ENCODE measurements at places on chromosomes 2 and 18.

GRCh38 chr2:11541693-11542274 is 7.9 kb downstream of the GREB1 start:
- no peak for DNase-seq

GRCh38 chr18:46171331-46171730 is 67.1 kb downstream of the HAUS1 start:
- no peak for DNase-seq

DNA sequence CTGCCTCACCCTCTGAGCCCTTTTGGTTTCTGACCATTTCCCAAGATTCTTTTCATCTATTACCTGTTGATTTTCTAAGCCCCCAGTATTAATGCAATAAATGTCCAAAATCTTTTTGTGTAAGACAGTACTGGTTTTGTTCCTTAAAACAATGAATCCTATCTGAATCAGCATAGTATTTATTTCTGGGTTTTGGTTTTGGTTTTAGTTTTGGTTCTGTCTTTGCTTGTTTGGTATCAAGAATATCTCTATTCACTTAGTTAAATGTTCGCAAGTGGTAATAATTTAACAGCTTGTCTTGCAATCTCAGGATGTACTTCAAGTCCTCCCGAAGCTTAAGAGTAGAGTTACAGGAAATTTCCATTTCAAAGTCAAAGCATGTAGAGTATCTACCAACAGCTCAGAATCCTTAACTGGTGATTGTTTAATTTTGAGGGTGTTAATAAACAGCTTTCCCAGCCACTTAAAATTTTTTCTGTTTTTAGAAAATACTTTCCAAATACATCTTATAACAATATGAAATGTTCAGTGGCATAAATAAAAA is 67.7 kb upstream of the NEDD4L start:
- DNase-seq, result no peak

GRCh38 chr2:239722760-239723470 is 302.2 kb downstream of the NDUFA10 start:
- DNase-seq, result no peak

- no peak for DNase-seq
Measured at GRCh38 chr18:58264840-58265239, 220.8 kb downstream of the NEDD4L start.

GRCh38 chr2:27569398-27569797 is 13.4 kb upstream of the ZNF512 start:
- no peak for DNase-seq

DNA sequence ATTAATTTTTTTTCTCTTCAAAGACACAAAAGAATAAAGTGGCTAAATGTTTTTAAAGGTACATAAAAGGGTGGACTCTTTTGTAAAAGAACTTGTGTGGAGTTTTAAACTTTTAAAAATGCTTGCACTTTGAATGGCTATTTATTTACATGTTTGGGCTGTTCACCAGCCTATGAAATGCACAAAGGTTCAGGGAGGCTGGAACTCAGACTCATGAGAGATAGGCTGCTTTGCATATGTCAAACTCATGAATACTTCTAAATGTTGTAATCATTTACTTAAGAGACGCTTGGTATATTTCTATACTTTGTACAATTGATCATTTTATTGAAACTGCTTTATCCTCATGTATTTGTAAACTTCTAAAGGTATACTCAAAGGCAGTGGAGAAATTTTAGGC is 79.9 kb downstream of the ZEB2 start:
- no peak for DNase-seq

DNA sequence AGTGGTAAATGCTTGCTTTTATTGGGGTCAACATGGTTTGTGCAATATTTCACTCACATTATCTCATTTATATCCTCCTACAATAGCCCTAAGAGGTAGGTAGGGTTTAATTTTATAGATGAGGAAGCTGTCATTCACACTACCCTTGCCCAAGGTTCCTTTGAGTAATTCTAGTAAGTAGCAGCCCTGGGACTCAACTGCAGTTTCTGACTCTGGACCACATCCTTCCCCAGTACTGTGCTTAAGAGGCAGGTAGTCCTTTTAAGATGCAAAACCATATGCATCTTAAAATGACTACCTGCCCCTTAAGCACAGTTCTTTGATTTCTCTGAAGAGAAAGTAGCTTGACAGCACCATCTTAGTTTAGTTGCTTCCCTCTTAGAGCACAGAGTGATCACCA is 15.7 kb upstream of the NT5C1B start:
- DNase-seq, result no peak

DNA sequence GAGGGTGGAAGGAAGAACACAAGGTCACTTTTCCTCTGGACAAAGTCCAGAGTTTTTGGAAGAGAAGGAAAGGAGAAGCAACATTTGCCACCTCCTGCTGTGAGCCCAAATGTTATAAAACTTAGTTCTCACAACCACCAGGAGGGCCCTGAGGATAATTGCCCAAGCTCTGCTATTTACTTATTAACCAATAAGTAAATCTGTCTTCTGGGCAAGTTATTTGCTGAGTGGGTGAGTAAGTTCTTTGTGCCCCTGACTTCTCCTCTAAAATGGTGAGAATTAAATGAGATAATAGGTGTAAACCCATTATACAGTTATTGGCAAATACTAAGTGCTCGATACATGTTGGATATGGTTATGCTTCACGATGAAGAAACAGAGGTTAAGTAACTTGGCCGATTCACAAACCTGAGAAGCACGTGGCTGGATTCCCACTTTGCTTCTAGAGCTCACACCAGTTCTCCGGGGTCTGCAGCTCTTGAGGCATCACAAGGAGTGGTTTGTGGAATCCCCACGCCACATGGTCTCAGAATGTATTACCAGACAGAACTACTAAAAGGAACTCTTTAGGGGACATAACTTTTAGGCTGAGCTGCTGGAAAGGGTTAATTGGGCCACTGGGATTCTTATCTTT is 164.1 kb downstream of the MYCN start:
- no peak for DNase-seq

DNA sequence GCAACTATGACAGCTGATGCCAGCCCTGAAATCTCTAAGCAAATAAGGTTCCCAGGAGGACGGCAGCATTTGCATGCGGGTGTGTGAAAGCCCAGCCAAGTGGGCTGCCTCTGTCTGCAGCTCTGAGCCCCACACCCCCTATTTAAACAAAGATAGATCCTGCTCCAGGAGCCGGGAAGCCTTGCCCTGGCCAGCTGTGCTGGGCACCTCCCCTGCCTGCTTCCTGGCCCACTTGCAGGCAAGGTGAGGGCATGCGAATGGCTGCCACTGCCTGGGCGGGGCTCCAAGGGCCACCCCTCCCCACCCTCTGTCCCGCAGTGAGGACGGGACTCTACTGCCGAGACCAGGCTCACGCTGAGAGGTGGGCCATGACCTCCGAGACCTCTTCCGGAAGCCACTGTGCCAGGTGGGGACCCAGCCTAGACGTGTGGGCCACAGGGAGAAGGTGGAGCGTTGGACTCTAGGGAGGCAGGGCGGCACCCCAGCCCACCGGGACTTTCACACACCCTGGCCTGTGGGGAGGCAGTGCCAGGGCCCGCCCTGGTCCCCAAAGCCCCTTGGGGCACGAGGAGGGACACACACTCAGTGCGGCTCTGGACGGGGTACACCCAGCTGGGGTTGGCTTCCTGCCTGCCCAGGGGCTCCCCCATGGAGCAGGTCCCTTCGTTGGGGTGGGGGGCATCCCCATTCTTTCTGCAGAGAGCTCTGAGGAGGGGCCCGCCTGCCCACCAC is at the start of gene ANO7:
TSS of gene ANO7 (plus strand) at position 317 of the 732 bp plus-strand sequence. CDS start 1,387 bp downstream, outside the sequence.
- DNase-seq, result no peak

DNA sequence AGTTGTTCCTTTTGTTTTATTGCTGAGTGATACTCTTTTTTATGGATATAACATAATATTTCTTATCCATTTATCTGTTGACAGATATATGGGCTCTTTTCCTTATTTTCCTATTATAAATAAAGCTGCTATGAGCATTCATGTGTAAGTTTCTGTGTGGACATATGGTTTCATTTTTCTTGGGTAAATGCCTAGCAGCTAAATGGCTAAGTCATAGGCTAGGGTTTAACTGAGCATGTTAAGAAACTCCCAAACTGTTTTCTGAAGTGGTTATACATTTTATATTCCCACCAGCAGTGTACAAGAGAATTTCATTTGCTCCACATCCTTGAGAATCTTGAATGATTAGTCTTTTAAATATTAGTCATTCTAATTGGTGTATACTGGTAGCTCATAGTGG is 786.6 kb upstream of the CDH2 start:
- DNase-seq, result no peak

GRCh38 chr2:180761224-180761623 is 219.2 kb upstream of the UBE2E3 start:
- DNase-seq, result no peak

- no peak for DNase-seq
Measured at GRCh38 chr2:159086342-159086741, 117.9 kb downstream of the TANC1 start.

DNA sequence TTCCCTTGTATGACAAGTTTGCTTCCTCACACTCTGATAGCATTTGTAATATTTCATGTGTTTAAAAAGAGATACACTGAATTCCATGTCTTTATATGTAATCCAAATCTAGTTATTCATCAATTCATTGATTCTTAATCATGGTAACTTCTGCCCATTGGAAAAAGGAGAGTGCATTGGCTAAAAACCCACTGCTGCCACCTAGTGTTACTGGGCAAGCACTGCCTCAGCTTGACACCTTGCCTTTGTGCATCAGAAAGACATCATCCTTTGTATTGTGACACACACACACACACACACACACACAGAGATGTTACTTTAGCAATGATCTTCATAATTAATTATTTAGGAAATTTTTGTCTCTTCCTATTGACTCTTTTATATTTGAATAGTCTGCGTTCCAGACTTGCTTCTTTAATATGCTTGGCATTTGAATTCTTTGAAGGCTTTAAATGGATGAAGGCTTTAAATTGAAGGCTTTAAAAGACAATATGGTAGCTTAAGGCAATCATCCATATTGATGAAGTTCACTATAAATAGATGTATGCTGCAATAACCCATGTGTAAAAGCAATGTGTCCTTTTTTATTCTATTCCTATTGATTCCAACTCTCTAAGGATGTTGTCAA is 414.2 kb upstream of the CHST9 start:
- DNase-seq, result peak; percentile 42

- peak; percentile 94 for DNase-seq
Measured at GRCh38 chr2:29000481-29000880, 19.4 kb downstream of the TOGARAM2 start.

DNA sequence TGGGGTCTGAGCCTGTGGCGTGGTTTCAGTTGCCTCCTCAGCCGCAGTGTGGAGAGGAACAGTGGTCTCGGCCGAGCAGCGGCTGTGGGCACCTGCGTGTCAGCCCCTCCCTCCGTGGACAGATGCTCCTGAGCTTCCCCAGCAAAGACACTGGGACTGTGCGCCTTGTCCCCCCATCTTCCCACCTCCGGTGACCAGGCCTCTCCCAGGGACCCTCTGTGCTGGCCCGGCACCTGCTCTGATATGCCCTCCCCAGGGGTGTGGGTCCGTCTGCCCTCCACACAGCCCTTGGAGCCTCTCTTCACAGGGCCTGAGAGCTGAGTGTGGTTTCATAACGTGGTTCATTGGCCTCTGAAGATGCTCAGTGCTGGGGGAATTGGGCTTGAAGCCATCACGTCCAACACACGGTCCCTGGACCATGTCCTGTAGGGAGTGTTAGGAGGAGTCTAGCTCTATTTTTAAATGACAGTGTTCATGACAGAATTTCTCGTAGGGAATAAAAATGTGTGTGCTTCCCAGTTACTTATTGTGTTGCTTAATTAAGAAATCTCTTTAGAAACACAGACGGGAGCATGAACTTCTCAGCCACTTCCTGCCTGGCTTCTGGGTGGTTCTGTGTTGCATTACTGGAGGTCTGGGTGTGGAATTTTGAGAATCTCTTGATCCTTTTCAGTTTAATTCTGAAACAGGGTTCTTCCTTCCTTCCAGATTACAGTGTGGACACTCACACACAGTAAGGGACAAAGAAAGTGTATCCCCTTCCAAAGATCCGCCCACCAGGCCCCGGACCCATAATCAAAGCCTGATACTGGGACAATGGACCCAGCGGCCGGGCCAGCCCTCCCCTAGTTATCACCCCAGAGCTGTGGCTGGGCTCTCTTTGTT is 110.7 kb downstream of the NFATC1 start:
- peak; percentile 37 for DNase-seq

GRCh38 chr2:203637471-203638167 is 68.8 kb upstream of the CD28 start:
- DNase-seq, result no peak

DNA sequence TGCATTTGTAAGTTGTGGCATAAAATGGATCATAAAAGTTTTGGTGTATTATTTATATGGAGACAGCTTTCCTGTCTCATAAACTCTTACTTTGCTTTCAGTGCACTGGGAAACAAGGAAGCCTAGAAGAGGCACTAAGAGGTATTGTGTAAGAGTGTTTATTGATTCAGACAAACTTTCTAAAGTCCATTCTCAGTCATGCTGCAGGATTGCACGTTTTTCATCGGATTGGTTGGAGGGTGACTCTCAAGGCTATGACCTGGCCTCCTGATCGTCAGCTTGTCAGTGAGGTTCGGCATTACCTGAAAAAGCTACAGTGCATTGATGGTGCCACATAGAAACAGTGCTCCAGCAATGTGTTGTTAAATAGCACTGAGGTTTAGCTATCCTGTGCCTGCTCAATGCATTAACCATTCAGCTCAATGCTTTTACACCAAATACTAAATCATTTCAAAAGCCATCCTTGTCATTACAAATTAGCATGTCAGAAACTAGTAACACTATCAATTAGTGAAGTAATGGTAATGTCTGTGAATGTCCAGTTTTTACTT is 545.5 kb downstream of the CBLN2 start:
- DNase-seq, result no peak

- no peak for DNase-seq
Measured at GRCh38 chr2:46001290-46001689, 295.9 kb upstream of the EPAS1 start.

GRCh38 chr18:36066686-36067054 is 689 bp downstream of the RPRD1A start:
- DNase-seq, result peak; percentile 11

DNA sequence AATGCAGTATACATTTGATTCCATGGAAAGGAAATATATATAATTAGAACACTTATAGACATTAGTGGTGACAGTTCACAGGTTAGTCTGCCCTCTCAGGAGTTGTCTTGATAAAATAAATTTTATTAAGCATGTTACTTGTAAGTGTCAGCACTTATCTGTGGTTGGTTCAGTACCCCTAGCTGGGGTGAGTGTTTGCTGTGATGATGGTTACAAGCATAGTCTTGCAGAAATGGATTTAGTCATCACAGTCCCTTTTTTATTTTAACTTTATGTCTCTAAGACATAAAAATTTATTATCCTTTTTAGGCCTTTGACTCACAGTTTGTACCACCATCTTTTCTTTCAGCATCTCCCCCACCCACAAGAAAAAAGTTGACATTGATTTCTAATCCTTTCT is 52.1 kb downstream of the NCK2 start:
- no peak for DNase-seq

- no peak for DNase-seq
Measured at GRCh38 chr2:86623043-86623493, 597 bp downstream of the RNF103 start.

- no peak for DNase-seq
Measured at GRCh38 chr2:58598171-58598570, 357.0 kb upstream of the FANCL start.

- no peak for DNase-seq
Measured at GRCh38 chr2:240872317-240873097, 3.9 kb downstream of the AGXT start.
